ENCODE measurements at places on chromosomes 1 and 21.

DNA sequence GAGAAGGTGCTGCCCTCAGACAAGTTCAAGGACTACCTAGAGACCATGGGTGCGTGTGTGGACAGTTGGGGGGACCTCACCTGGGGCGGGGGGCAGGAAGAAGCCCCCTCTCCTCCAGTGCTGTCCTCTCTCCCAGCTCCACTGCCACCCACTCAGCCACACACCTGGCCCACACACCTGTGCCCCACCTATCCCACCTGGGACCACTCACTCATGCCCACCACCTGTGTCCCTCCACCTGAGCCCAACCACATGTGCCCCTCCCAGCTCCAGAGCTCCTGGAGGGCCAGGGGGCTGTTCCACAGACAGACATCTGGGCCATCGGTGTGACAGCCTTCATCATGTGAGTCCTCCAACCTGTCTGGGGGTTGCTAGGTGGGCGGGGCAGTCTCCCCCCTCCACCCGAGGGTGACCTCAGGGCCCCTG is 29.0 kb downstream of the TRIM11 start:
- DNase-seq, result no peak

DNA sequence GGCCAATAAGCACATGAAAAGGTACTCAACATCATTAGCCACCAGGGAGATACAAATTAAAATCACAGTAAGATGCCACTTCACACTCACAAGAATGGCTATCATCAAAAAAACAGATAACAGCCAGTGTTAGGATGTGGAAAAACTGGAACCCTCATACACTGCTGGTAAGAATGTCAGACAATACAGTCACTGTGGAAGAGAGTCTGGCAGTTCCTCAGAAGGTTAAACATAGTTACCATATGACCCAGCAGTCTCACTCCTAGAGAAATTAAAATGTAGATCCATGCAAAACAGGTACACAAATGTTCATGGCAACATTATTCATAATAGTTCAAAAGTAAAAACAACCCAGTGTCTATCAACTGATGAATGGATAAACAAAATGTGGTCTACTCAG is 33.3 kb downstream of the LDLRAD1 start:
- DNase-seq, result no peak

DNA sequence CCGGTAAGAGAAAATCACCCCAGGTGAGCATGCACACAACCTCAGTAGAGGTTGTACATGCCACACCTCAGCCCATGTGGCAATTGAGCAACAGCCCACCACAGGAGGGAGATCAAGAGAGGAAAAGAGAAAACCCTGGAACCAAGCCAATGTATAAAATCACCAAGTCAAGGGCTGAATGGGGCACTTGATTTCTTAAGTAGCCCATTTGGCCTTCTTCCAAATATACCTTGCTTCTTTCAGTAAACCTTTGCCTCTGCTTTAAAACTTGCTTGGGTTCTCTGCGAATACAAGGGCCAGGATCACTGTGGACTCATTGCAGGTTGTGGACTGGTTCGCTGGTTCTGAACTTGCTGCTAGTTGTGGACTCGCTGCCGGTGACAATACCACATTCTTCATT is 1814.0 kb downstream of the PLA2G4A start:
- DNase-seq, result no peak

- no peak for DNase-seq
These were observed 127.6 kb upstream of the LMO4 start for GRCh38 chr1:87200875-87201638.

GRCh38 chr1:173682184-173682583 is 12.5 kb upstream of the ANKRD45 start:
- no peak for DNase-seq

- no peak for DNase-seq
These were observed 65.5 kb downstream of the ITSN1 start for GRCh38 chr21:33707846-33708245.

DNA sequence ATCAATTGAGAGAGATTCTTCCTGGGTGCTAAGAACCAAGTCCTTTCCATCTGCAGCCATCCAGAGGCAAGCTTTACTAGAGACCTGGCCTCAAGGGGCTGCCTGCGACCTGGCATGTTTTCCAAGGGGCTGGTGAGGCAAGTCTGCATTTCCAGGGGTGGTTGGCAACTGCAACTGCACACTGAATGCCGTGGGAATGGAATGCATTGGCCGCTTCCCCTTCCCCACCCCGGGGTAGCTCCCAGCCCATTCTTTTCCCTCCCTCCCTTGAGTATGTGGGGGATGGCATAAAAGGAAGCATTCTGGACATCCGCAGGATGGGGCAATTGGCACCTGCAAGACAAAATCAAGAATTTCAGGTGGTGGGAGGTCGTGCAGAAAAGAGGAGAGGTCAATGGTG is 155.1 kb downstream of the IGSF21 start:
- DNase-seq, result no peak

DNA sequence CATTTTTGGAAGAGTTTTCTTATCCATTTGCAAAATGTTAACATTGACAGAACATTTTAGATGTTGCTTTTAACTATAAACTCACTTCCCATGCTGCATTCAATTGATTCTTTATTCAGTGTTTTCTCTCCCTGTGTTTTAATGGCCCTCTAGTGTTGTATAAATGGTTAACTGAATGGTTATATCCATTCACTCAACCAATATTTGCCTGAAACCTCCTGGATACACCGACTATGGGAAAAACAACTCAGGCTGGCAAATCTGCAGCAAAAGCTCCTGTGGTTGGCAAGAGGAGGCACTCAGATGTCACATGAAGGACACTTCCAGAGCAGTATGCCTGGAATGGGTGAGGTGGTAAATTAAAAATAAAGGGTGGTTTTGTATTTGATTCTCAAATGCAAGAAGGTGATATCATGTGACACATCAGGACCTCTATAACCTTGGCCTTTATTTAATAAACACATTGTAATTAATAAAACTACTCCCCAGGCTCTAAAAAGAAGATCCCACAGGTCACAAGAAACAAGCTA is 107.6 kb downstream of the BCAR3 start:
- no peak for DNase-seq

- DNase-seq, result no peak
These were observed 565 bp downstream of the WLS start for GRCh38 chr1:68231627-68232288.

- no peak for DNase-seq
These were observed 394.8 kb downstream of the MATN1 start for GRCh38 chr1:30328401-30329262.

DNA sequence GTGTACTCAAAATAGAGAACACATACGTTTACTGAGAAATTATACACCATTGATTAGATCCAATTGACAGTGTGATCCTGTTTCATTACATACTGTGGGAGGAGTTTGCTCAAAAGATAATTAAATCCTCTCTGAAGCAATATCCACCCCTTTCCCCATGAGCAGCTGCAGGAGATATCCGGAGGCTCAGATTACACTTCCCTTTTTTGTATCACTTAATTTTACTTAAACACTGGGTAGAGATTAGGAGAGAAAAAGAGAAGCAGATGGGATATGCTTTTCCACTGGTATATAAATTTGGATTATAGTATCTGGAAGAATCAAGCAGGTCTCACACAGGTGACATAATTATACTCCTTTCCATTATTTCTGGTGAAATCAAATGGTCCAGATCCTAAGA is 333.3 kb upstream of the ZRANB2 start:
- no peak for DNase-seq

DNA sequence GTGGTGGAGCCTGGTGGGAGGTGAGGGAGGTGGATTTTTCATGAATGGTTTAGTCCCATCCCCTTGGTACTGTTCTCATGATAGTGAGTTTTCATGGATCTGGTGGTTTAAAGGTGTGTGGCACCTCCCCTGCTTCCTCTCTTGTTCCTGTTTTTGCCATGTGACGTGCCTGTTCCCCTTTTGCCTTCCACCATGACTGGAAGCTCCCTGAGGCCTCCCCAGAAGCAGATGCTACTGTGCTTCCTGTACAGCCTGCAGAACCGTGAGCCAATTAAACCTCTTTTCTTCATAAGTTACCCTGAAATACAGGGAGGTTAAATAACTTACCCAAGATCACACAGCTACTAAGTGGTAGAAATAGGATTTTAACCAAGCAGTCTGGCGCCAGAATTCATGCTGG is 4.3 kb upstream of the HEYL start:
- DNase-seq, result no peak

GRCh38 chr1:84619383-84620102 is 45.3 kb upstream of the CTBS start:
- peak; percentile 65 for DNase-seq

GRCh38 chr1:94697839-94698238 is 122.3 kb upstream of the SLC44A3 start:
- no peak for DNase-seq

- DNase-seq, result no peak
These were observed 1.8 kb downstream of the ELAPOR1 start for GRCh38 chr1:109115685-109116084.

DNA sequence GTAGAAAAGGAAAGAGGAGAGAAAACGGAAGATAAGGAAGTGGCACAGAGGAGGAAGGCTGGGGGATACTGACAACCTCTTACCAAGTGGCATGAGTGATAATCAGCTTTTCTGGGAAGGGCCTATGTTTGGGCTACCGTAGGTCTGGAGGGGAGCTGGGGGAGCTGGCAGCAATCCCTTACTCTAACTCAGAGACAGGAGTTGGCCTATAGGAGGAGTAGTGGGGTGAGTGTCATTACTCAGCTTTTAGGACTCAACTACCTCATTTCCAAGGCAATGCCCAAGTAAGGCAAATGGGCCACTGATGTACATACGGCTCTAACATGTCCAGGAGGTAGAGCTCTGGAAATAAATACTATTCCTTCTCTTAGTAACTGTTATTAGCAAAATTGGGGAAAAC is 48.7 kb upstream of the DMRTA2 start:
- DNase-seq, result no peak

- no peak for DNase-seq
These were observed 15.9 kb downstream of the GNAI3 start for GRCh38 chr1:109564194-109564878.

DNA sequence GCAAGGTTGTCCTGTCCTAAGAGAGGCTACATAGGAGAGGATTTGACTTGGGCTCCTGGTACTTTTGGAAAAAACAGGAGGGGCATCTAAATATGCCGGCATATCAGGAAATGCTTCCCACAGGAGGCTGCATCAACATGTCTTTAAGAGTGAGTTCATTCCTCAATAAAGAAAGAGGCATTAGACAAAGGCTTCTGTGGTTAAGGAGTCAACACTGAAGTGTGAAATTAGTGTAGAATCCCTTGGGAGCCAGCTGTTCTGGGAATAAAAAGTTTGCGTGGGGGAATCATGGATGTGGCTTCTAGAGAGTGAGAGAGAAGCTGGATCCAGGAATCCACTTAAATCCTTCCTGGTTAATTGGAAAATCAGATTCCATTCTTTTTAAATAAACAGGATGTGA is 69.5 kb downstream of the DNM3 start:
- DNase-seq, result no peak

DNA sequence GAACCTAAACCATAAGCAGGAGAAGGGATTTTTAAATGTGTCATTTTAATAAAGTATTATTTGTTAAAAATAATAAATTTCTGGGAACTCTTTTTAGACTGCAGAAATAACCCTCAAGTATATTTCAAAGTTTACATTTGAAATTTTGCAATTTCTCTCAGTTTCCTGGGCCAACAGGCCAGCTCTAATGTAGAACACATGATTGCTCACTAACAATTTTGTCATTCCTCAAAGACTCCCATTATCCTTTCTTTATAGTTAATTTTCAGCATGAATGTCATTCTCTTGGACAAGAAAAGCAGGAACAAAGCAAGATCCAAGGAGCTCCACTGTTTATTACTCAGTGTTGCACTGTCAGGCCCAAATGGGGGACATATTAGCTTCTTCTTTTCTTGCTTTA is 119.4 kb upstream of the VANGL1 start:
- no peak for DNase-seq

DNA sequence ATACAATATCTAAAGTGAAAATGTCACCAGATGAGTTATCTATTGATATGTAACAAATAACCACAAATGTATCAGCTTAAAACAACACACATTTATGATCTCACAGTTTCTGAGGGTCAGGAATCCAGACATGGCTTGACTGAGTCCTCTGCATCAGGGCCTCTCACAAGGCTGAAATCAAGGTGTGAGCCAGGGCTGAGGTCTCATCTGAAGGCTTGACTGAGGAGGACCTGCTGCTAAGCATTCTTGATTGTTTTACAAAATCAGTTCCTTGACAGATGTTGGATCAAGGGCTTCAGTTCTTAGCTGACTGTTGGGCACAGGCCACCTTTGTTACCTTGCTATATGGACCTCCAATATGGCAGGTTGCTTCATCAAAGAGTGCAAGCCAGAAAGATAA is 483.7 kb downstream of the CAMTA1 start:
- no peak for DNase-seq

DNA sequence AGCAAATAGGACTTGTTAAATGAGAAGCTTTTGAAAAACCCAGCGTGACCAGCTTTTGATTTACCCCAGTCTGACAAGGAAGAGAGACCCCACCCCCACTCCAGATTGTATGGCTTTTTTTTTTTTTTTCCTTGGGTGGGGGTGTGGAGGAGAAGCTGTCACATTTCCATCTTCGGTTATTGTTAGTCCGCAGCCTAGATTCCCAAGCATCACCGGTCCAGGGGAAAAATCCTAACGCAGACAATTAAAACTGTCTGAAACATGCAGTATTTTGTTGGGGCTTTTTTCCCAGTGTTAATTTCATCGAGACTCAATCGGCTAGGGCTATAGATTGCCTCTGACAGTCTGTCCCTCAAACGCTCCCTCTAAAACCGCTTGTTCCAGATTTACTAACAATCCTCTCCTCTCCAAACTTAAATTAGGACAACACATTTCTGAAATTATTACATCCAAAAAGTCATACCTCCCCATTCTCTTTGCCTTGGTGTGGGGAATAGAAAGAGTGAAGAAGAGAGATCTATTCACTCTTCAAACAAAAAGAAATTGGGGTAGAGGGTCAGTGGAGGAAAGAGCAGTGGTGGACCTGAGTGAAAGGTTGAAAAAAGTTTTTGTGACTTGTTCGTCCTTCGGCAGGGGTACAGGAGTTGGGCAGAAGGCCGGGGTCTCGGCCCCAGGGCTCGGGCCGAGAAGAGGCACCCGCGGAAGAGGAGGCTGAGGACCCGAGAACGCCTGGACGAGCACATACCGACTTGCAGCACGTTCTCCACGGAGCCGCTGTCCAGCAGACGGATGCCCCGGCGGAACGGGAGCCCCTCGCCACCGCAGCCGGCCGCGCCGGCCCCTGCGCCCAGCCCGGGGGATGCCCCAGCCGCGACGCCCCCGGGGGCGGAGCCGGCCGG is 1.1 kb downstream of the ZSWIM5 start:
- DNase-seq, result no peak
